Stimulated activated CD8-positive, alpha-beta memory T cell treated with anti-CD3 and anti-CD28 coated beads, Interleukin-4, amount 100 ng/mL, for 1 hour (primary cell): ENCODE measurements at places on chromosomes 13 and 19.

DNA sequence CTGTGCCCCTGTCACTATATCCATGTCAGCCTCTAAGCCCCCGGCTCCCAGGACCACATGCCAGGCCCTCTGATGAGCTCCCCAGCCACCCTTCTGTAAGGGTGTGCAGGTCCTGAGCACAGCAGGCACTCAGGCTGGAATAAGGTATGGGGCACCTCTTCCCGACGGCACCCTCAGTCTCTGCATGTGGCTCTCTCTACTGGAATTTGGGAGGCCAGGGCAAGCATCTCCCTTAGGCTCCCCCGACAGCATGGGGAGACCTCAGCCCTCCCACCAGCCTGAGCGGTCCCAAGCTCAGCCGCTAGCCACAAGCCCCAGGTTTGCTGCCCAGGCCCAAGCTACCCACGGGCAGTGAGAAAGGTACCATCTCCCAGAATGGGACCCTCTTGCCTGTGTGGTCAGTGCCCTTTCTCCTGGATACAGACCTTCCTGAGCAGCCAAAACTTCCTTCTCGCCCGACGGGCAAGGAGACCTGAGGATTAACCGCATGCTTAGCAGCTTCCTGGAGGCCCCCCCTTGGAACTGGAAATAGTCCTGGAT, 22.5 kb upstream of the C19orf12 start:
- no peak for DNase-seq

GRCh38 chr13:64930636-64931035, 2299.5 kb downstream of the PCDH9 start:
- DNase-seq = no peak

DNA sequence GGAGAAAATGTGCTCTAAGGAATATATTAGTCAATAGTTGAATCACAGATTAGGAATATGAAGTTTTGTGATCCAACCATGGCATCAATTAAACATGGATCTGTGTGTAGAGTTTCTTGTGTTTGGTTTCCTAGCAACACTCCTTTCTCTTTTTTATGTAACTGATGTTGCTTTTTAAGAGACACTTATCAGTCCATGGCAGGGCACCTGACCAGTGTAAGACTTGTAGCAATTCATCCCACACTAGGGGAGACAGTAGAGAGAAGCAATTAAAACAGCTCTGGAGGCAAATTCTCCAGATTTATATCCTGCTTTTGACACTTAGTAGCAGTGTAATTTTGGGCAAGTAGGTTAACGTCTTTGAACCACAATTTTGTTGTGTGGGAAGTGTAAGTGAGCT, 1229.0 kb downstream of the PCDH9 start:
- no peak for DNase-seq

DNA sequence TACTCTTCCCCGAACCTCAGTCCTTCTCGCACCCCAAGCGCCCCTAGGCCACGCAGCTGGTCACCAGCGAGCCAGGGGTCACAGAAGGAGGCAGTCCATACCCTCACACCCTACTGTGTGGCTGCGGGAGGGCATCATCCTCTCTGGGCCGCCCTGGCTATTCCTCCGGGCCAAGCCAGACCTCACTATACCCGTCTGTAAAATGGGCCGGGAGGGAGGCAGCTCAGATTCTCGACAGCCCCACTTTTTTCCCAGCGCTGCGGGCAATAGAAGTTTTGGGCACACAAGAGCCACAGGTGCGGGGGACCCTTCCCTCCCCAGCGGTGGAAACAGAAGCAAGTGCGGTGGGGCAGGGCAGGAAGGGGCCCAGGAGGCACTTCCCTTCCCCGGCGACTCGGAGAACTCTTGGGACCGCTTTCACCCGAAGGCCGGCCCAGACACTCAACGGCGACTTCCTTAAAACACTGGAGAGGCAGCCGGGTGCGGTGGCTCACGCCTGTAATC, 5.6 kb upstream of the ARRDC2 start:
- DNase-seq = no peak

DNA sequence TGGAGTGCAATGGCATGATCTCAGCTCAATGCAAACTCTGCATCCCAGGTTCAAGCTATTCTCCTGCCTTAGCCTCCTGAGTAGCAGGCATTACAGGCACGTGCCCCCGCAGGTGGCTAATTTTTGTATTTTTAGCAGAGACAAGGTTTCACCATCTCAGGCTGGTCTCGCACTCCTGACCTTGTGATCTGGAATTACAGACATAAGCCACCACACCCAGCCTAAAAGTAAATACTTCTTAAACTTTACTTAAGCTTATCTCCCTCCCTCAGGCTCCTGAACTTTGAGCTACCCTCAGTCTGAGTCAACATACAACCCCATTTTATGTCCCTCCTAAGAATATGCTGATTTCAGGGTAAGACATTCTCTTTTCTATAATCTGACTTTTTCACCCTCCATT, 66.1 kb downstream of the ZNF486 start:
- DNase-seq = no peak

- DNase-seq = no peak
Observed at GRCh38 chr13:106858903-106859532, 291.1 kb upstream of the ARGLU1 start.

- DNase-seq = no peak
Observed at GRCh38 chr19:28999724-29000433, 213.1 kb downstream of the UQCRFS1 start.

- no peak for DNase-seq
Observed at GRCh38 chr13:66076417-66076816, 1153.7 kb downstream of the PCDH9 start.

- no peak for DNase-seq
Observed at GRCh38 chr13:71039440-71039839, 827.6 kb downstream of the DACH1 start.

- no peak for DNase-seq
Observed at GRCh38 chr19:55459551-55459949, 1.9 kb downstream of the ISOC2 start.

- no peak for DNase-seq
Observed at GRCh38 chr13:75180805-75181455, 301.0 kb downstream of the TBC1D4 start.

DNA sequence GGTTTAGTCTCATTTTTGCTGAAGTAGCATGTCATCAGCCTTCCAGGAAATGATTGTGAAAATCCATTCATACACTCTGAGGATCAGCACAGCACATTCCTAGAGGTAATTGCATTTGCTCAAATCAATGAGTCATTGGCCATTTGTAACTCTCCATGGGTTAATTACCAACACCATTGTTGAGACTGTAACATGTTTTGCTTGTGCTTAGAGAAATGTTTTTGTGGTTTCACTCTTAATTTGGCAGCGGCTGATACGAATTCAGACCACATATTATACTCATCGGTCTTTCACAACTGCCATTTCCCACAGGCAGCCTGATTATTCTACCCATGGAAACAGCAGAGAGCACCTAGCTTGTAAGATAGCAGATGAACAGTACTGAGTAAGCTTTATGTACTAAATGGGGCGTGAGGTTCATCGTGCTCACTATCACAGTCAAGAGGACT, 110.3 kb downstream of the NHLRC3 start:
- DNase-seq = no peak

DNA sequence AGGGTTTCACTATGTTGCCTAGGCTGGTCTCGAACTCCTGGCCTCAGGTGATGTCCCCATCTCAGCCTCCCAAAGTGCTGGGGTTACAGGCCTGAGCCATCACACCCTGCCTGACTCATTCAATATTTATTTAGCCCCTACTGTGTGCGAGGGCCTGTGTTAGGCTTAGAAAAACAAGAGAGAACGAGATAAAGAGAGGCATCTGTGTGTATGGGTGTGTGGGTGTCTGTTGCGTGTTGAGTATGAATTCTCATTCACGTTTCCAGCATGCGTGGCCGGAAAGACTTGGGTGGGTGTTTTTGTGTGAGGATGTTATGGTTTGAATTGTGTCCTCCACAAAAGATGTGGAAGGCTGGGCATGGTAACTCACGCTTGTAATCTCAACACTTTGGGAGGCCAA, 9.5 kb downstream of the GADD45B start:
- no peak for DNase-seq

DNA sequence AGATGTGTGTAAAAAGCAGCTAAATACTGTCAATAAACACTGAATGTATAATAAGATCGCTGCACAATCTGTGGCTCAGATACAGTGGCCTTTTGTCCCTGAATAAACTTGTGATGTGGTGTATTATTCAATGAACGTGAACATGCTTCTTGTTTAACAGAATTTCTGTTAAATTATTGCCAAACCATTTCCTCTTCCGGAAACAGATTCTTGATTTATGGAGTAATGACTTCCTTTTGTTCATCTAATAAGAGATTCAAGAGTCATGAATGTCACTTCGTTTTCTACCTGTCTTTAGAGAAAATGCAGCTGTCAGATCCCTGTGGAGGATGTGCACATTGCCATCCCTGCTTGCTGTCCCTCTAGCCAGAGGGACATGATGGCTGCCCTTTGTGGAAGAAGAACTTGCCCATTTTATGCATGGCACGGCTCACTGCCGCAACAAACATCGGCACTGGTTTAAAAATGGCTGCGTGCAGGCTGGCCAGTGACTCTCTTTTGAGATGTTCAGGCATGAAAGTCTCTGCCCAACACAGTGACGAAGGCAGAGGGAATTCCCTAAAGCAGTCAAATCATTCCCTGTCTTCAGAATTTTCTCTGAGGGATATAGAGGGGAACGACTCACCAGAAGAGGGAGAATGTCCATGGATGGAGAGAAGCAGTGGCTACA, 3.1 kb upstream of the TNFSF13B start:
- DNase-seq = no peak

DNA sequence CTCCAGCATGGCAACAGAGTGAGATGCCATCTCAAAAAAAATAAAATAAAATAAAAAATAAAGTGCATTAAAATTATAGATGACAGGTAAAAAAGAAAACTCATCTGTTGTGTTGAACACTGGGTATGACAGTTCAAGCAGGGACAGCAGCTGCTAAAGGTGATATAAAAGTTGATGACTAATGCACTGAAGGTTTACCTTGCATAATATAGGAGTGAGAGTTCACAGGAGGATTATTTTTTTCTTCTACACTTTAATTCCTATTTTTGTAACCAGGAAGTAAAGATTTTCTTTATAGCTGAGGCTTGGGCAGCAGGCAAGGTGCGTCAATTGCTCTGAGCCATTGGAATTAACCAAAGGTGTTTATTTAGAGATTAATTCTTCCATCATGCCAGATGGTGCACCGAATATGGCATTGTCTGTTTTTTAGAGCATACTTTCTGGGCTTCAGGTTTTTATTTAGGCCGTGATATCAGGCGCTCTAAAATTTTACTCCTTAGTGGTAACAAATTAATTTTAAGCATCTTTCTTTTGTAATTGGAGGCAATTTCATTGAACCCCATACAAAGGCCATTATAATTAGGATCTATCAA, 337.0 kb upstream of the SLC10A2 start:
- DNase-seq = no peak

GRCh38 chr19:28288572-28289264, 924.2 kb downstream of the UQCRFS1 start:
- DNase-seq = no peak

DNA sequence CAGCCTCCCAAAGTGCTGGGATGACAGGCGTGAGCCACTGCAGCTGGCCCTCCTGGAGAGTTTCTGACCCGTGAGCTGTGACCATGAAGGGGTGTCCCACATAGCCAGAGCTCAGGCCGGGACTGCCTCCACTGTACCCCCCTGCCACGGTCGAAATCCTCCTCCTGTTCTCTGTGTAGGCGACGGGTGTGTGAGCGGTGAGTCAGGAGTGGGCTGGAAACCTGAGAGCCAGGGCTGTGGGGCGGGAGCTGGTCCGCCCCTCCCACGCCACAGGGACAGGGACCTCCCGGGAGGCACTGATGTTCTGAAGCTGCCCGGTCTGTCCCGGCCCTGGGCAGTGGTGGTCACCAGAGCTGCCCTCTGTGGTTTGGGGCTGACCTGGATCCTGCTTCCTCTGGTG, 3.9 kb downstream of the WDR18 start:
- no peak for DNase-seq

DNA sequence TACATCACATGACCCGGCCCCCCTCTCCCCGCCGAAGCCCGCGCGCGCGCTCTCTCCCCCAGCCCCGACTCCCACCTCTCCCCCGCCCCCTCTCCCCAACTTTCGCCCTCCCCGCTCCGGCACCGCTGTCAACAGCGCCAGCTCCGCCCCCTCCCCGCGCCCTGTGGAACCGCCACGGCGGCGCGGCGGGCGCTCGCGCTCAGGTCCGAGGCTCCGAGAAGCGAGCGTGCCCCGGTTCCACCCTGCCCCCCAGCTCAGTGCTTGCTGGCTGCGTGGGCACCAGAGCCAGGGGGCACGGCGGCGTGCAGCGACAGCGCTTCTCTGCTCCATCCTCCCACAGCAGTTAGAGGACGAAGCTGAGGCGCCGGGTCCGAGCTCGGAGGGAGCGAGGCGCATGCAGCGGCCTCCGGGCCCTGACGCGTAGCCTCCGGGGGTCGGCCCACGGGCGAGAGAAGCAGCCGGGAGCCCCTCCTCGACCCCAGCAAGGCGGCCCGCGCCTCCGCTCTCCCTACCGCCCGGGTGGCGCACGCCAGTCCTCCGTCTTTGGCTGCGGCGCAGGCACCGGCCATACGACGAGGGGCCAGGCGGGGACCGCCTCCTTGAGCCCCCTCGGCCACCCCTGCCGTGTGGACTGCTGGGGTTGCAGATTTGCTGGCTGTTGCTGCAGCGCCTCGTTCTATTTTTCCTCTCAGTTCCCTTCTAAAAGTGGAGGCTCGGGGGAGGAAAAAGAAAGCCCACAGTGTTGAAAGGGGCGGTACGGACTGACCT, 109.5 kb downstream of the KCNRG start:
- DNase-seq = peak; percentile 94

DNA sequence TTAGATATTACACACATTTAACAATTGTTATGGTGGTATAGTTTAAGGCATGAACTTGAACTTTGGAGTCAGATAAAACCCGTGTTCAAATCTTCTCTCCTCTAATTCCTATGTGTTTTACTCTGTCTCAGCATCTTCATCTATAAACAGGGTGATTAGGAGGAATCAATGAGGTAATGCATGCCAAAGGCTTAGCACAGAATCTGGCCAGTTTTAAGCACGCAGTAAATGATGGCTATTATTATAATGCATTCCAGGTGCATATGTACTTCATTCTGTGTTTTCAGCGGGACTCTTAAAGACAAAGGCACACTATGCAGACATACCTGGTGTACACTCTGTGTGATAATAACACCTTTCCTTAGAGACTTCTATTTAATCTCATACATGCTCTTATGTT, 88.0 kb upstream of the FRY start:
- no peak for DNase-seq

DNA sequence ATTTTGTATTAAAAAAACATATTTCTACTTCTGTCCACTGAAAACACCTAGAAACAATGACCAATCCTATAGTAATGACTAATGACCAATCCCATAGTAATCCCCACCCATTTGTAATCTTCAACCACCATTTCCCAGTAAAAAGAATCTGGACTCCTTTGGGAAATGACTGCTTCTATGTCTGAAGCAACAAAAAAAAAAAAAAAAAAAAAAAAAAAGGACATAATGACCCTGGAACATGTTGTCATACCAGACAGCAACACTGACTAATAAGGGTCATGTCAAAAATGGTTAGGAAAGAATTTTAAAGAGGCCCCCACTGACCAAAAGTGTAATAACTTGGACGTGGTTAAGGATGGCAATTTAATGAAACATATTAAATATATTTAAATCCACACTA, 88.3 kb downstream of the TUBA3C start:
- no peak for DNase-seq

GRCh38 chr19:54415208-54415900, at the start of gene TTYH1:
TSS of gene TTYH1 (plus strand) at chr19:54415464. CDS start at chr19:54415553, 89 bp downstream.
- DNase-seq = no peak
